ENCODE measurements at places on chromosomes 12 and 14.

DNA sequence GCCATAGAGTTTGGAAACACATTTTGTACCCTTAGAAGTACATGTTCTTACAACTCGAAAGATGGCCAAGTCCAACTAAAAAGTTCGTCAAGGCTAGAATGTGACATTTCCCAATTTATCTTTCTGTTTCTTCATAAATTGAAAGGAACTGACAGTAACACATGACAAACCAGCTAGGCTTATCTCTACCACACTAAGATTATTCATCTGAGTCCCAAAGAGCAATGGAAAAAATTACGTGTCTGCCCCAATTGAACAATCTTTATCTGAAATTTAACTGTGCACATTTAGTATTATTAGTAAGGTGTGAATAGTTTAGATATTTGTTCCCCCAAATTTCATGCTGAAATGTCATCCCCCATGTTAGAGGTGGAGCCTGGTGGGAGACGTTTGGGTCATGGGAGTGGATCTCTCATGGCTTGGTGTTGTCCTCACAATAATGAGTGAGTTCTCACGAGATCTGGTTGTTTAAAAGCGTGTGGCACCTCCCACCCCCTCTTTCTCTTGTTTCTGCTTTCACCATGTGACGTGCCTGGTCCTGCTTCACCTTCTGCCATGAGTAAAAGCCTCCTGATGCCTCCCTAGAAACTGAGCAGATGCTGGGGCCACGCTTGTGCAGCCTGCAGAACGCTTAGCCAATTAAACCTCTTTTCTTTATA is 13.3 kb downstream of the CPM start:
- DNase-seq, result peak; percentile 27

DNA sequence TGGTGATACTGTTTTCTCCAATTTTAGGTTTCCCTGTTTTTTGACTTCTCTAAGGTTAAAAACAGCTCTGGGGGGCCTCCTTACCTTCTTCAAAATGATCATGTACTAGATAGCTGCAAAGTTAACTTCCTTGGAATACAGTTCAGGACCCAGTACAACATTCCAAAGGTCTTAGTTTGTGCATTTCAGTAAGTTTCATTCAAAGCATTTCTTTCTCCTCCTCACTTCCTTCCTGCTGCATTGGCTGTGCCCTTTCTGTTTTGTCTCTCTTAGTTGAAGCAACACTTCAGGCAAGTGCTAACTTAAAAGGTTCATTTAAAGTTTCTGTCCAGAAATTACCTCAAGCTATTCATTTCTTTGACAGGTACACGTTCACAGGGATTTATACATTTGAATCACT is 95.7 kb downstream of the SCN8A start:
- DNase-seq, result no peak

GRCh38 chr12:96347130-96347699 is 53.0 kb downstream of the CDK17 start:
- DNase-seq, result no peak

- DNase-seq, result no peak
These were observed 82.7 kb downstream of the BEGAIN start for GRCh38 chr14:100504372-100505078.

DNA sequence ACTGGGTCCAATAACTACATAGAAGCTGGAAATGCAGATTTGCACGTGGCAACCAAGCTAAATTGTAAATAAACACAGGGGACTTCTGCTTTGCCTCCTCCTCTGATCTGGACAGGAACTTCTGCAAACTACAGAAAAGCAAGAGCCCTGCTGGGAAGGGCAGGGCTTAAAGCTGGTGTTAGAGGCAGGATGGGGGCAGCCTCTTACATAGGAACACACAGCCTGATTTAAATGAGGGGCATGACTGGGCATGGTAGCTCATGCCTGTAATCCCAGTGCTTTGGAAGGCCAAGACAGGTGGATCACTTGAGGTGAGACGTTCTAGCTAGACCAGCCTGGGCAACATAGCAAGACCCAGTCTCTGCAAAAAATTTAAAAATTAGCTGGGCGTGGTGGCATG is 46.7 kb downstream of the ERH start:
- DNase-seq, result no peak

GRCh38 chr12:66599816-66600215 is 79.1 kb downstream of the GRIP1 start:
- DNase-seq, result no peak

DNA sequence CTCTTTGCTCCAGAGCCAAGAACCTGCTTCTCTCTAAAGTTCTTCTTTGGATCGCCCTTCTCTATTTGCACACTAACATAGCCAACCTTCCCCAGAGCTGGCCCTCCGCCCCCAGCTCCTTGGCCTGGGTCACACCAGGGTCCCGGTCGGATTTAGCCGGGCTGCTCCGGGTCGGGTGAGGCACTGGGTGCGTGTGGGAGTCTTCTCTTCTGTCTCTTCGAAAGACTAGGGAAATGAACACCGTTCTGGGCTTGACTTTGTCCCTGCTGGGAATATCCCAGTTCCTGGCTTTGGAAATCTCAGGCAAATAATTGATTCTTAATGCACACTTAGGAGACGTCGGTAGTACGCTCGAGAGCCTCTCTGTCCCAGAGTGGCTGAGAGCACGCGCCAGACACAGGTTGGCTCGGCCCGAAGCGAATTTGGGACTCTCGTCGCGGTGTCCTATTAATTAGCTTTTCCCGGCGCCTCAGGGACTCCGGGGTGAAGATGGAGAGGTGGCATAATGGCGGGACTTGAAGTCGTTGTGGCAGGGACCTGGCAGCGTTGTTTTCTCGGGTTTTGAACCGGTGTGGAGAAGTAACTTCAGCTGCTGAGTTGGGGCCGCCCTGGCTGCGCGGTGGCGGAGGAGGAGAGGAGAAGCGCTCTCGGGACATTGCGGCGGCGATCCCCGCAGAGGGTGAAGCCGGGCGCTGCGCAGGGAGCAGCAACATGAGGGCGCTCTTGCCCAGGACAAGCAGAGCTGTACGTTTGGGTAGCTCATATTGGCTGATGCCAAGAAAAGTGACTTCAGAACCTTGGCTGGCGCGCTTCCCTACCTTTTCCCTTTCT is 7.5 kb downstream of the FOXG1 start:
- no peak for DNase-seq

- DNase-seq, result no peak
These were observed 308.4 kb upstream of the LRFN5 start for GRCh38 chr14:41298328-41298690.

- DNase-seq, result no peak
These were observed 114.8 kb downstream of the EML1 start for GRCh38 chr14:99907761-99908652.

DNA sequence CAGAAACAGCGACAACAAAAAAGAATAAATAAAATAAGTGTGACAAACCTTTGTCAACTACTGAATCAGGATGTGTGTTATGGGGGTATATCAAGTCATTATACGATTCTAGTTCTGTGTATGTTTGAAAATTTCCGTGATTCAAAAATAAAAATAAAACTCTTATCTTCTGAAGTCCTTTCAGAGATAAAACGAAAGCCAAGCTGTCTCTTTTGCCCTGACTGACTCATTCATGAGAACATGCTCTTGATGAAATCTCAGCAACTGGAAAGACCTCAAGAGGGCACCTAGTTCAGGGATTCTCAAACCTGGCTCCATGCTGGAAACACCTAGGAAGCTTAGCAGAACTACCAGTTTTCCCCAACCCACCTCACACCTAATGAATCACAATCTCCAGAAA is 9.2 kb downstream of the FOXN3 start:
- no peak for DNase-seq

- DNase-seq, result no peak
These were observed 9.1 kb downstream of the ADAM20 start for GRCh38 chr14:70525691-70526090.

Data from activated CD8-positive, alpha-beta T cell treated with anti-CD3 and anti-CD28 coated beads for 36 hours (primary cell).